ENCODE measurements at places on chromosomes 4 and X. TPM values are rescaled to one million over a fixed set of nuclear protein-coding genes. Genes with fewer than 3 reads are reported as not detected.

- no peak for DNase-seq
Observed at GRCh38 chr4:26354491-26354890, 33.7 kb downstream of the RBPJ start.

DNA sequence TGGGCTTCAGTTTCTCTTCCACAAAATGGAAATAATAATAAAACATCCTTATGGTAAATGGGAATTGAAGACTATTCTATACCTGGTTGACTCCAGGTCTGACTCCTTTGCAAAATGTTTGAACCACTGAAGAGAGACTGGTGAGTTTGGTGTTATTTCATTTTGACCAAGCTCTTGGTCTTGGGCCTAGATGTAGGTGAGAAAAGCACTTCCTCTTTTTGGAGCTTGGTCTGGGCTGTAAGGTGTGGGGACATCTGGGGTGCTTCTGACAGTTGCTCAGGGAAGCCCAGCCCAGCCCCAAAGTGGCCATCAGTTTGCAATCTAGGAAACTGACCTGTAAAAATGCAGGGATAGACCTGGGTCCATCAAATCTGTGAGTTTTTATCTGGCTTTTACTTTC, 26.8 kb upstream of the SOD3 start:
- no peak for DNase-seq

DNA sequence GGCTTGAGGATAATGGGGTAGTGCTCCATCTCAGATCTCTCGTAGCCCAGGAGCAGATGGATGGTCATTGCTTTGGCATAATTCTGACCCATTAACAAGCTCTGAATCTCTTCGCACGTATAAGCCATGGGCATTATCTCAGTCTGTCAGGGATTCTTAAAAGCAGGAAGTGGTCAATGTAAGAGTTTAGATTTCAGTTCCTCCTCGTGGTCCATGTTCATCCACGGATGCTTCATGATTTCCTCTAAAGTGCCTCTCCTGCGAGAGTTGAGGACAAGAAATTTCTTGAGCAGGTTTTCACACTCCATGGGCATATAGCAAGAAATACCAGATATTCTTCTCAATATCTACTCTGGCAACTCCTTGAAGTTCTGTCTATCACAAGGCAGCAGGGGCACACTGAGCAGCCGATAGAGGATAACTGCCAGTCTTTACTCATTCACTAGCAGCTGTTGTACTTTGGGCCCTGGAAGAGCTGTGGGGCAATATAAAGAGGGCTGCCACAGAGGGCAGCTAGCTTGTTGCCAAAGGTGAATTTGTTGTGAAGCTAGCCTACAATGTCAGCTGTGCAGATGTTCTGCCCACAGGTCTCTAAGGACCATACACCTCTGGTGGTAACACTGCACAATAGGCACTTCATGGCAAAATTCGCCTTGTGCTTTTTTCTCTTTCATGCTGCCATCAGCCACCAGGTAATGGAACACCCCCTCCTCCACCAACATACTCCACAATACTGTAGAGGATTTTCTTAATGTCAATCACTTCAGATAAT, 52.0 kb upstream of the WDR17 start:
- no peak for DNase-seq

GRCh38 chrX:136138939-136139338, 8.4 kb upstream of the FHL1 start:
- no peak for DNase-seq

DNA sequence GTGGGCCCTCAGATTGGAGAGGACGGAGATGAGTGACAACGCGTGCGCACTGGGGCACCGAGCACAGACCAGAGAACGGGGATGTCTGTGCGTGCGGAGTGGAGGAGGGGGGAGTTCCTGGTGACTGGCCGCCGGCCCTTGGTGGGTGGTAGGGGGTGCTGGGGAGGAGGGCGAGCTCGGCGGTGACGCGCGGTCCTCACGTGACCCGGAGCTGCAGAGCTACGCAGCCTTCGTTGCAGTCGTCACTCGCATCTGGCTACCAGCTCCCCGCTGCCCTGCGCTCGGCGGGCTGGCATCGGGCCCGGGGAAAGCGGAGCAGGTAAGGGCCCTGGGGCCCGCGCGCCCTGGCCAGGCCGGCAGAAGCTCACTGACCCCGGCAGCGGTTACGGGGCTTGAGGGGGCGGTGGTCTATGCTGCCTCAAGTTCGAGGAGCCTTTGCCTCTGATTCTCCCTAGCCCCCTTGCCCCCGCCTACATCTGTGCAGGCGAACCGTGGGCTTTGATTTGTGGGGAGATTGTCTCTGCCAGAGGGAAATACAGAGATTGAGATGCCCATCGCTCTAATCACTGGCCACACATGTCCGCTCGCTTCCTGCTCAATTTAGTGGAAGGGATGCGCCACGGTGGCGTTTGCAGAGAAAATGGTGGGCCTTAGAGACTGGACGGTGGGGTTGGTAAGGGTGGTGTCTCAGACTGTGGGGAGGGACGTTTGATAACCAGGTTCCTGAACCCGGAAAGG, at the start of gene ARMCX4:
ARMCX4 (plus strand) TSS at position 245 of the 738 bp plus-strand sequence. CDS start 3,134 bp downstream, outside the sequence.
- DNase-seq = no peak

The MND1 gene
- total RNA-seq = 24.4 TPM

GRCh38 chrX:48919360-48919841, 577 bp upstream of the PIM2 start:
- DNase-seq = no peak

- DNase-seq = no peak
Observed at GRCh38 chrX:147570483-147570882, 341.2 kb upstream of the FMR1 start.

DNA sequence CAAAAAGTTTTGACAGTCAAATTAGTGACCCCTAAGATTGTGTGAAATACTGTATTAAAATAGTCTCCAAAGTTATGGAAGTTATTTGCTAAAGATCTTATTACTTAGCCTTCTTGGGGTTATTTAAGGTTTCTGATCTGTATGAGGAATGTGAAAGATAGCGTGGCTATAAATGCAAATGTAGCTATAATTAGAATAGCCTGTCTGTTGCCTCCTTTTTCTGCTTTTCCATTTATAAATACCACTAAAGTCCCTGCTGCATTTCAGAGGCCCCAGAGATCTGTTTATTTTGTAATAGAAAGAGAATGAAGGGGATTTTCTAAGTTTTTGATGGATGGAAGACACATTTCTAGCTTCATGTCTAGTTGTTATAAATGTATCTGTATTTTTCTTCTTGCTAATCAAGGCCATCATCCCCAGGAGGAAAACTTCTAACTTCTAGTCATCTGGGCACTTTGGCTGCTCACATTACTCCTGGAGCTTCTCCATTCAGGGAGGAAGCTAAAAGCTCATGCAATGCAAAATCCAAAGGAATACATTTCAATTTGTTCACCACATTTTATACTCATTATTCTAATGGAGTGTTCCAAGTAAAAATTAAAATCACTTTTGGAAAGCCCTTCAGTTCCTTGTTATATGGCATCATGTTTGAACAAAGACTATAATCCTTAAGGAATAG, 73.9 kb downstream of the INTS12 start:
- no peak for DNase-seq

GRCh38 chrX:43716144-43716543, 60.0 kb downstream of the MAOA start:
- DNase-seq = no peak

The PLXNB3 gene
- total RNA-seq = 39.4 TPM

The IL3RA gene
- total RNA-seq = not detected

Measured in PC-9 (cell line).